ENCODE measurements at places on chromosomes 6 and 20. TPM values are rescaled to one million over a fixed set of nuclear protein-coding genes. Genes with fewer than 3 reads are reported as not detected.

GRCh38 chr6:6105472-6106036 is 98.8 kb upstream of the NRN1 start:
- DNase-seq, result no peak

LZTS3 gene
- 0.78 TPM for polyA plus RNA-seq

FKBP1A gene
- 62.2 TPM for polyA plus RNA-seq

GRCh38 chr6:94501516-94501915 is 1075.8 kb upstream of the MANEA start:
- DNase-seq, result no peak

GRCh38 chr6:33289784-33290315 is 449 bp downstream of the PFDN6 start:
- DNase-seq, result no peak

- no peak for DNase-seq
These were observed 148.3 kb downstream of the ZNF217 start for GRCh38 chr20:53445321-53445731.

DNA sequence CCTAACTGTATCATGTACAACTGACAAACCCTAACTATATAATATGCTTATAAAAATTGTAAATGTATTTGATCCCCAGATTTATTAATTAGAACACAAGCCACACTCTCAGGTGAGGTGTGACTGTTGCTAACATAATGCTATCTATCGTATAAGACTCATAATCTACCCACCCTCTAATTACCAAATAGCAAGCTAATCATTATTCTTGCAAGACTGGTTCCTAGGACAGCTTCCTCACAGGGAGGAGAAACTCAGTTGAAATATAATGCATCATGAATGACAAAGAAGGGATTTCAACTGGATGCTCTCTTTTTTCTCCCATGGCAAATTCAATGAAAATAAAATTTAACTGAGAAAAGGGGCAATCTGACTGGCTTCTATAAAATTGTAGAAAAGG is 35.4 kb downstream of the ELOVL4 start:
- DNase-seq, result no peak

DNA sequence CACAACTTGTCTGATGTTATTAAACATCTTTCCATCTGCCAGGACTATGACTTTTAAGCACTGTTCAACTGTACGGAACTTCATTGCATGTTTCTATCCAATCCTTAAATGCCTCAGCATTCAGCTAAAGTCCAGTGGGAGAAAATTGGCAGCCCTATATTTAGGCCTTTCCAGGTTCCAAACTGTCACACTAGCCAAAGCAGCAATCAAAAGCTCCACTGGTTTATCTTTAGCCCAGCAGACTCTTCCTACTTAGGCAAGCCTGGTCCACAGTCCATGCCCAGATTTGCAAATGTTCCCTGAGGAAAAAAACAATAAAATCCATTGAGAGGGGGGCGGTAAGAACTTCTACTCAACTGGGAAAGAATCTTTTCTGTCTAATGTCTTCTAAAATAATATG is 349.1 kb upstream of the GJE1 start:
- DNase-seq, result no peak

DNA sequence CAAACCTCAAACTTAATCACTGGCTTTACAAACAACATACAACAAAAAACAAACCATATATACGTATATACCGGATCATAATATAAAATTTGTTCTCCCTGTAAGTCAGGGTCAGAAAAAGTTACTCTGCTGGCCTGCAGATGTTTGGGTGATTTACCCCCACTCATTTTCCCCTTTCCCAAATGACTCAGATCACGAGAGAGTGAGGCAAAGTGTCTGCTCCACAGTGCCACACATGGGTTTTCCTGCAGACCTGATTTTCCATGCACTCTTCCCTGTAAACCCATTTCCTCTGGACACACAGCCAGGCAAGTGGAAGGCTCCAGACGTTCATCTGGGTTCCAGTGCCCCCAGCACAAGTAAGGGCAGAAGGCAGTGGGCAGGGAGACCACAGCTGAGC is 23.5 kb downstream of the GFOD1 start:
- DNase-seq, result no peak

SLC22A1 gene
- polyA plus RNA-seq, result not detected

DNA sequence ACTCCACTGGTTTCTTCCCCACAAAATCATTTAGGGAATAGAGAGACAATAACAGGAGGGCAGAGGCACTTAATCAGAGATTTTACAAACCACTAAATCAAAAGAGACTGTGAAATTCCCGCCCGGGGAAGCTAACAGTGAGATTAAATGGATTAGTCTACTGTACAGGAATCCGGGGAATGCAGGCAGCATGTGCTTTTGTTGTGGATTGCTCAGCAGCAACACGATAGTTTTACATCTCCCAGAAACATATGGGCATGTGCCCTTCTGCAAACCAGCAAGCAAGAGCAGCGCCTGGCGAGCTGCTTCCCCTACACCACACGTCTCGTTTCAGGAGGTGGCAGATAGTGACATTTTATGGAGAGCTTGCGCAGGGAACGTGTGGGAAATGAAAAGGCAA is 382.3 kb downstream of the CD83 start:
- no peak for DNase-seq

GRCh38 chr6:21360336-21360735 is 233.2 kb upstream of the SOX4 start:
- no peak for DNase-seq

ZC2HC1B gene
- polyA plus RNA-seq, result not detected

- DNase-seq, result no peak
These were observed 98.4 kb upstream of the RAB32 start for GRCh38 chr6:146445233-146445632.

DNA sequence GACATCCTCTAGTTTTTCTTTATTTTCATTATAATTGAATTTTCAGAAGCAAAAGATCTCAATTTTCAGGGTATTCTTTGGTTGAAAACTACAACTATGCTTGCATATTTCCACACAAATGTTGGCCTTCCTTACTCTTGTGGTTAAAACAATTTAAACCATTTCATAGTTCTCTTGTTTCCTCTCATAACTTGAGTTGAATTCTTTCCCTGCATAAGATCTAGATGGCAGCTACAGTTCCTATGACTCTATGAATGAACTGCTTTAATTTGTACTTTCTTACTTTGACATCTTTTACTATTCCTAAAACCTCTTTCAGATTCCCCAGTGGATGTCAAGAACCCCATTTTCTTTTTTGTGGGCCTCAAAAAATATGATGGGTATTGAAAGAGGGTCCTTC is 564.5 kb downstream of the NKAIN2 start:
- DNase-seq, result no peak

- no peak for DNase-seq
These were observed 122.9 kb downstream of the PDE7B start for GRCh38 chr6:135974426-135974825.

SRMS gene
- polyA plus RNA-seq, result not detected

CARMIL1 gene
- 1.3 TPM for polyA plus RNA-seq

GGTLC1 gene
- polyA plus RNA-seq, result not detected

- no peak for DNase-seq
These were observed 92.4 kb upstream of the CEP85L start for GRCh38 chr6:118743746-118744145.

ECT2L gene
- 0.13 TPM for polyA plus RNA-seq

DNA sequence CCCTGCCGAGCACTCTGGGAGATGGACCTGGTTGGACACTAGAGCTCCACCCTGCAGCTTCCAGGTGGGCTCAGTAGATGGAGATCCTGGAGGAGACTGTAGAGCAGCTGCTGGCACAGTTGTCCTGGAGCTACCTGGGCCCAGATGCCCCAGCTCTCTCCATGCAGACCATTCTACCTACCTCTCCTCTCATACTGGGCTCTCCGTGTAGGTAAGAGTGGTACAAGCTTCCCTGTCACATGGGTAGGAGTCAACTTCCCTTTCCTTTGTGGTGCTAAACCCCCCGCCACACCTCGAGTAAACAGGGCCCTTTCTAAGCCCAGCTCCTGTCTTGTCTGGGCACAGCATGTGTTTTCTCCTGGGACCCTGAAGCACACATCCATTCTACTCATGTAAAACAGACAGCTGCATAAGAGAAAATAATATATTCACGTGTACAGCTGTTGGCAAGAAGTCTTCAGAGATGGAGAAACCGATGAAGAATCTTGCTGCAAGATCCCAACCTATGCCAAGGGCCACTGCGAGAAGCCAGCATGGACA is 108.1 kb upstream of the DUSP22 start:
- DNase-seq, result no peak

- no peak for DNase-seq
These were observed 118.7 kb upstream of the GJE1 start for GRCh38 chr6:142013875-142014495.

RIPPLY2 gene
- polyA plus RNA-seq, result not detected

- no peak for DNase-seq
These were observed 72.2 kb downstream of the SASH1 start for GRCh38 chr6:148414836-148415235.

GRCh38 chr6:53309059-53309900 is 39.5 kb downstream of the ELOVL5 start:
- no peak for DNase-seq

GRCh38 chr6:156773935-156774852 is 3.0 kb upstream of the ARID1B start:
- DNase-seq, result no peak

HLA-G gene
- 2.1 TPM for polyA plus RNA-seq

TRIM15 gene
- not detected for polyA plus RNA-seq

- DNase-seq, result no peak
These were observed 37.6 kb upstream of the SPDEF start for GRCh38 chr6:34593701-34594100.

DNA sequence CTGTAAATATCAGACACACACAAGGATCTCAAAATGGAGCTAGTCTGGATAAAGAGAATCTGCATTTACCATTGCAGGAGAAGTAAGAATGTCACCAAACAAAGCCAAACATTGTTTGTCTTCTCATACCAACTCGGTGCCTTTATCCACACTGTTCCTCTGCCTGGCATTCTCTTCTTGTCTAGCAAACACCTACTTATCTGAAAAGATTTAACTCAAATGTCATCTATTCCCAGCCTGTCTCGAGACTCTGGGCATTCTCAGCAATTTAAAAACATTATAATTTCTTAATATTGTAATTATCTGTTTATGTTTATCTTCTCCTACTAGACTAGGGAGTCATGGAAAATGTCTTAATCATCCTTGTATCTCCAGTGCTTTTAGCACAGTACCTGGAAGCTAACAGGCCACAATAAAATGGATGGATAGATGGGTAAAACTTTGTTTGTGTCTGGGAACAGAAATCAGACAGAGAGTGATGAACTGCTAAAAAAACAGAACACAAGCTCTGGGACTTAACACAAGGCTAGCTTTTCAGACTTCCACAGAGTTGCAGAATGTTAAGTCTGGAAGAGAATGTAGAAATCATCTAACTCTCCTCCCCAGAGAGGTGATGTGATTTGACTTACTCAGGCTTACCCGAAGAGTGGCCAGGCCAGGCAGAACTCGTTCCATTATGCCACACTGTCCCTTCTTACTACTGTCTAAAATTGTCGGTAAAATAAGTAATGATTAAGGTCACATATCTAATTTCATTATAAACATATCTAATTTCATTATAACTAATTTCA is 42.3 kb upstream of the FAM83C start:
- no peak for DNase-seq

SLC17A9 gene
- 0.13 TPM for polyA plus RNA-seq
